ENCODE measurements at places on chromosomes 4 and X.
A peak's percentile ranks its signal among the peaks of the same experiment; 100 is the strongest.

- DNase-seq: no peak
Measured at GRCh38 chr4:82422616-82423015, 7.6 kb downstream of the HNRNPDL start.

DNA sequence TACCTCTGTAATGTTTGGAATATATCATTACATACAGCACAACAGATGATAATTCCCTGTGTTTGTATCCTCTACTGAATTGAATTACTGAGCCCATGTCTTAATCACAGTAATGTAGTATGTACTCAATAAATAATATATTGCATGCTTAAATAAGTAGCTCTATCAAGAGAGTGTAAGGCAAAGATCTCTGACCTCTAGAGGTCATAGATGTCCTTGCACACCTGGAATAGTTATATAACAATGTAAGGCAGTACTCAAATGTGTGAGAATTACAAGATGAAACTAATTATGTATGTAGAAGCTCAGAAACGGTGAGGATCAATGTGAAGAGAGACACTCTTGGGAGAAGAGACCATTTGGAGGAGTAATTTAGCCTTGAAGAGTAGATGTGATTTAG, 14.3 kb upstream of the GCNA start:
- no peak for DNase-seq

DNA sequence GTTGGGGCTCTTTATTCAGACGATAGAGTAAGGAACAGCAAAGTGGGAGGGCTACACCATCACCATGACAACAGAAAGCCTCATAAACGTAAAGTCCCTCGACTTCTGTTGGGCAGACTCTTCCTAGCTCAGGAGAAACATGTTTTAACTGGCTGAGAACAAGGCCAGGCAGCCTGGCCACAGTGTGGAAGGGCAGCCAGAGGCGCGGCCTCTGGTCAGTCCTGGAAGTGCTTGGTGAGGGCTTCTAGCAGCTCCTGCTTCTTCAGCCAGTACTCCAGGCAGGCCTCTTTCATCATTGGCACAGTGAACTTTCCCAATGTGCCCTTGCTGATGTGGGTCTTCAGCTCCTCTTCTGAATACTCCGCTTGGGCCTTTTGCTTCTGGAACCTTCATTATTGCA, 690.9 kb downstream of the PCDH19 start:
- no peak for DNase-seq

GRCh38 chr4:125313989-125314667, 627 bp upstream of the FAT4 start:
- DNase-seq: no peak

- no peak for DNase-seq
Measured at GRCh38 chrX:107576841-107577240, 51.5 kb upstream of the PRPS1 start.

DNA sequence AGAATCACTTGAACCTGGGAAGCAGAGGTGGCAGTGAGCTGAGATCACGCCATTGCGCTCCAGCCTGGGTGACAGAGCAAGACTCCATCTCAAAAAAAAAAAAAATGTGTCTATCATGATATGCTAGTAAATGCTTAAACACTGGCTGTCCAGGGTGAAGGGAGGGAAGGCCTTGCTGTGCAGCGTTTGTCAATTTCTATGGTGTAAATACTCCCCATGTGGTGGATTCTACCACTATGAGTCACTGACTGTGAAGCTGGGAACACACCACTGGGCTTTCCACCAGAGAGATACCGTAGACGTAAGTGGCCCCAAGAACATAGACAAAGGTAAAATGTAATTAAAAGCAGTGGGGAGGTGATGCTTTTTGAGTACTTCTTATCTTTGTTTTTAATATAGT, 51.3 kb upstream of the LEF1 start:
- no peak for DNase-seq

GRCh38 chr4:56628592-56628991, 52.5 kb downstream of the HOPX start:
- no peak for DNase-seq

DNA sequence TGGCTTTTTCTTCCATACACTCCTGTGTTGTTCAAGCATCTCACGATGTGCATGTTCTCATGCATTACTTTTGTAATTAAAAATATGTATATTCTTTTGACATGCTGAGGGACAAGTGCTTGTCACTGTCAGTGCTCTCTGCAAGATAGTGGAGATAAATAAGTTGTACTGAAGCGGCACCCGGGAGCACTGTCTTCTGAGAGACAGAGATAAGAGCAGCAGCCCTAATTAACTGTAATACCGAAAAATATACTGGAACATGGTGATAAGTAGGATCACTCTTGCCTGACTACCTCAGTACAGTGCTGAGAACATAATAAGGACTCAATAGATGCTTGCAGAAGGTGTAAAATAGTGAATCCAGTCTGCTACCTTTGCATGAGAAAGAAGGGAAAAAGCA, 9.4 kb upstream of the GPR173 start:
- DNase-seq: no peak

GRCh38 chrX:136186023-136186413, 38.7 kb downstream of the FHL1 start:
- DNase-seq: no peak

GRCh38 chr4:1788254-1788973, 4.7 kb upstream of the FGFR3 start:
- no peak for DNase-seq

- no peak for DNase-seq
Measured at GRCh38 chr4:13821522-13821921, 194.0 kb upstream of the BOD1L1 start.

DNA sequence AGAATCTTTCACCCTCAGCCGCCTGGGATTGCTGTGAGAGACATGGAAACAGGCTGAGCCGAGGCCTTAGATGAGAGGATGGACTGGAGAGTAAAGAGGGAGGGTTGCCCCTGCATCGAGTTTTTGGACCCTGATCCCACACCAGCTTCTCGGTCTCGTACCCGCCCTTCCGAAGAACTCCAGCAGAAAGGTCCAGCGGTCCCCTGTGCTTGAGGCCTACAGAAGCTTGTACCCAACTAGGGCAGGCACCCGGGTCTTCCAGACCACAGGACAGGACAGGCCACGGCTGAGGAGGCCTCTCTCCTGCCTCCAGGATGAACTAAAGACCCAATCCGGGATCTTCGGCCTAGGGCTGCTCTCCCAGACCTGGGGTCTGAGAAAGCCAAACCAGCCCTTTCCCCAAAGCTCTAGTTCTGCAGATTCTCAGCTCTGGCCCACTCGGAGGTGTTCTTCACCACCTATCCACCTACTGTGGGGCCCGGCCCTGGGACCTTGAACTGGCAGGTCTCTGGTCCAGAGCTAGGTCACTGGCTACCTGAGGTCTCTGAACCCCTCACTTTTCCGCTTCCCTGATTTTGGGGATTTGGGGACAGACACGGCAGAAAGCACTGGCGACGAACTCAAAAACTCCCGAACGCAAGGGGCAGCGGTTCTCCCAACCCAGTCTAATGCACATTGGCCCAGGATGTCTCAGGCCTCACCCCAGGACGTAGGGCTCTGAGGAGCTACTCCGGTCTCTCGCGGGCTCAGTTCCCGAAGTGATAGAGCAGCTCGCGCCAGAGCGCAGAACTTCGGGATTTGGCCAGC, 1.1 kb downstream of the NKX3-2 start:
- no peak for DNase-seq

- DNase-seq: no peak
Measured at GRCh38 chr4:152265149-152265621, 270.7 kb downstream of the FBXW7 start.

- DNase-seq: no peak
Measured at GRCh38 chr4:27214010-27214409, 353.4 kb downstream of the STIM2 start.

- no peak for DNase-seq
Measured at GRCh38 chrX:102966701-102967100, 29.6 kb downstream of the RAB40AL start.

DNA sequence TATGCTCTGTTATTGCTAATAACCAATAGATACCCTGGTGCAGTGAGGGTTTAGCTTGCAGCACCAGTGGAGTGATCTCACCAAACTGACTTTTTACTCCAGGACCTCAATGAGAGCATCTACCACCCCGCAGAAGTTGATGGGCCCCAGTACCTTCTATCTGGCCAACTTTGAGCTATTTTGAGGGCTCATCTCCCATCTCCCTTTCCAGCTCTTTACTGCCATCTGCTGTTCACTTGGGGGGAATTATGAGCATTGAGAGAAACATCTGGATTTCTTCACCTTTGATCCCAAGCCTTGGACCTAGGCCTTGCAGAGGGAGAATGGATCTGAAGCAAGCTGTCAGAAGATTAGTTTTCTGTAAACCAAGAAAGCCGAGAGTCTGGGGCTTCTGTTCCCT, 143.6 kb downstream of the TMEM164 start:
- peak; percentile 67 for DNase-seq

- DNase-seq: no peak
Measured at GRCh38 chrX:35289952-35290351, 347.4 kb downstream of the FAM47B start.

DNA sequence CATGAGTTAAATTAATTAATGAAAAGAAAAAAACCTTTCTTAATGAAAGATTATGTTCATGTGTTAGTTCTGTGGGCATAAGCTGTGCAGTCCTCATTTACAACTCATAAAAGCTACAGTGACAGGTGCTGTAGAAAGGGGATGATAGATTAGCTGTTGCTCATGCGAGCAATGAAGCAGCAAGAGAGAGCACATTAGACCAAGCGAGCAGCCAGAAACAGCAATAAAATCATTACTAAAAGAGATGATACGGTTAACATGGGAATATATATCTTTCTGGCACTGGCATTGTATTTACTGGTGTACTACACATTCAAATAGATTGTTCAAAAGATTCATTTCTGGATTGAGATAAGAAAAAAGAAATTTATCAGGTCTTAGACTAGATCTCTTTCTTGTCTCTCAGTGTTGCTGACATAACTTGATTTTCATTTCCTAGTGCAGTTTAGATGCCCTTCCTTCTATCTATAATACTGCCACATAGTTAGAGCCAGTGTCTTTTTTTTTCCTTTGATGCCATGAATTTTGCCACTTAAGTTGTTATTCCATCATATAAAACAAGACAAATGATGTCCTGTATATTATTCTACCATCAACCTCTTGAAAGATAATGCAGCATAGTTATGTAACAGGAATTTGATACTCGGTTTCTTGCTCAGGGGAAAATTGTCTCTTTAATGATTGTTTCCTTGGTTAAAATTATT, 164.6 kb downstream of the BANK1 start:
- no peak for DNase-seq

GRCh38 chrX:141341341-141341740, 99.0 kb upstream of the SPANXC start:
- no peak for DNase-seq

DNA sequence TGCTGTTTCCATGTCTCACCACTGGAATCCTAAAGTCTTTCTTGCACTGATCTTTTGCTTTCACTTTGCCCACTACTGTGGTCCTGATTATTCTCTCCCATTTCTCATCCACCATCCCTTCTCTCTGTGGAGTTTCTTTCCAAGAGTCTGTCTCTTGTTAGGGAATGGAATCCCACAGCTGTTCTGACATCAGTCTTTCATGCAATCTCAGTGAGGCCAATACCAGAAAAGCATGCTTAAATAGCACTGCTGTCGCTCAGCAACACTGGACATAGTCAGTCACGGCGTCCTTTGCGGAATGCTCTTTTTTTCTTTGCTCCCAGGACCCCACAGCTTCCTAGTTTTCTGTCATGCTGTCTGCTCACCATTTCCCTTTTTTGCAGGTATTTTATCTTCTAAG, 20.1 kb downstream of the SLITRK4 start:
- no peak for DNase-seq

GRCh38 chr4:184641022-184641421, 8.2 kb downstream of the CASP3 start:
- no peak for DNase-seq

DNA sequence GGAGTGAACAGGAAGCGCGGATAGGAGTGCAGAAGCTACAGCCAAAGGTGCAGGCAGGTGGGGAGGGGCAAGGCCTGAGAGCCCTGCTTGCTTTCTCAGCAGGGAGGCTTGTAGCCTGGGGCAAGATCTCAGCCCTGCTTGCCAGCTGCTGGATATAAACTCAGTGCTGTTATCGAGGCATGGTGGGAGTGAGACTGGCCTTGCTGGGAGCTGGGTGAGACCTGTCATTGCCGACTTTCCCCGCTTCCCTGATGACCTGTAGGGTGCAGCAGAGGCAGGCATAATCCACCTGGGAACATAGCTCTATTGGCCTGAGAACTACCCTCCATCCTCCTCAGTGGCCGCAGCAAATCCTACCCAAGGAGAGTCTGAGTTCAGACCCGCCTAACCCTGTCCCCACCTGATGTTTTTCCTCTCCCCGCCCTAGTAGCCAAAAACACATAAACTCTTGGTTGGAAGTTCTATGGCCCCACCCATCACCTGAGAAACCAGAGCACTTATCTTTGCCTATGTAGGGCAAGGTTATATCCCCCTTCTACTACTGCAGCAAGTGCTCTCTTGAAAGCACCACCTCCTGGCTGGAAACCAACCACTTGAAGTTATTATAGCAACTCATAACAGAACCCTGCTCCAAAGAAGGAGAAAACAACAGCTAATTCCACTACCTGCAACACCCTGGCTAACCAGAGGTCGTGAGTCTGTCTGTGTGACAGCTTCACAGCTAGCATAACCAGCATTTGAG, 80.7 kb downstream of the FHIP1A start:
- no peak for DNase-seq

DNA sequence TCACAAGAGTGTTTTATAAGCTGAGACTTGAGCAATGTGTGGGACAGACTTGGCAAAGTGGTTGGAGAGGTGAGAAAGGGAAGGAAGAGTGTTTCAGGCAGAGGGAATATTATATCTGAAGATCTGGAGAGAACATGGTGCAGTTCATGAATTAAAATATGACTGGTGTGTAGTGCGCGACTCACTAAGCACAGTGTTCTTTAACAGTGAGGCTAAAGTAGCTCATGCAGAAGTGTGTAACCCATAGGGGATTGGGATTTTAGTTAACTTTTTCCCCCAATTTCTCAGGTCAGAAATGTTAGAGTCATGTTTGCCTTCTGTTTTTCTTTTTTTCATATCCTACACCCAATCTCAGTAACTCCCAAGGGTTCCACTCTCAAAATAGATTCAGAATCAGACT, 9.7 kb downstream of the MTHFD2L start:
- DNase-seq: no peak

GRCh38 chrX:50158593-50158992, 42.2 kb downstream of the AKAP4 start:
- DNase-seq: no peak

DNA sequence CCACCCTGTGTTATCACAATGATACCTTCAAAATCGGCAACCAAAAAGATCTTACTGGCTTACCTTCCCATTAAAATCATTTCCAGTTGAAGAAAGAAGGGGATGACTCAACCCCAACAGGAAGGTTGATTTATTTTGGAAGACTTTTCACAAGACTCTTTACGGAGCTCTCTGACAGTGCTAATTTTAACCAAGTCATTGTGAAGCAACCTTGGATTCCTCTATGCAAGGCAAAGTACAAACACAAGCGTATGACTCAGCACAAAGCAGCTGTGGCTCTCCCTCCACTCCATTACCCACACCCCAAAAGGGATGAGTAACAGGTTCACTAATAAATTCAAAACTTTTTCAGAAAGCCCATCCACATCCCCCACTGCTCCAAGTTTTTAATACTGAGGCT, 213.8 kb upstream of the FGF13 start:
- DNase-seq: no peak

All from midbrain (tissue), 1 donor.